Activated T-cell treated with anti-CD3 and anti-CD28 coated beads for 4 hours (primary cell): ENCODE measurements at places on chromosomes 4 and X.

GRCh38 chr4:3269991-3270611 is 21.1 kb downstream of the MSANTD1 start:
- DNase-seq: no peak

DNA sequence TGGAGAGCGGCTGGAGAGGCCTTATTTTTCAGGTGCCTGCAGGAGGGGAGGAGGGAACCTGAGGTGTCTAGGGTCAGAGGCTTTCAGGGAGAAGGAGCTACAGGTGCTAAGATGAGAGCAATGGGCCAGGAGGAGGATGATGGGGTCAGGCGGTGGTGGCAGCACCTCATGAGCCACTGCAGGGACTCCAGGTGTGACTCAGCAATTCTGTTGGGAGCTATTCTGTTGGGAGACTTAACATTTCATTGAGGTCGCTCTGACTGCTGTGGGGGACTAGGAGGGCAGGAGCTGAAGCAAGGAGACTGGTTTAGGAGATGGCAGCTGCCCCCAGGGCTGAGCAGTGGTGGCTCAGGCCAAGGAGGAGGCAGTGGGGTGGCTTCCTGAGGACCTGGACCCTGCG is 65.0 kb downstream of the CLDN34 start:
- DNase-seq: no peak

DNA sequence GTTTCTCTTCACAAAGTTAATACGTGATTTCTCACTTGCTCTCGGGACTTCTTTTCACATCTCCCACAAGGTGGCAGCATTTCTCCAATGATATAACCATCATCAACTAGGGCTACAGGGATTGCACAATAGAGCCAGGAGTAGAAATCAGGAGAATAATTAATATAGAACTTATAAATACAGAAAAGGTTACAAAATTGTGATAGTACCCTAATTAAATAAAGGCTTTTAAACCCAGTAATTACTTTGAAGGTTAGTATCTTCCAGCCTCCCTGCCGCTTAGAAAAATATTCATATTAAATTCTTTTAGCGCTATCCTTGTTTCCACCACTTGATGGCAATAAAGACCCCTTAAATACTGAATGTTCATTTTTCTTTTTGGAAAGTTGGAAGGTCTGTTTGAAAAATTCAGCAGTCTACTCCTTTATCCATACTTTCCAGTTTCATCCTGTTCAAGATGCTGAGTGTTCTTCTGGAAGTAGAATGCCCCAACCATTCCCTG is 65.8 kb downstream of the RASGEF1B start:
- peak; percentile 33 for DNase-seq

DNA sequence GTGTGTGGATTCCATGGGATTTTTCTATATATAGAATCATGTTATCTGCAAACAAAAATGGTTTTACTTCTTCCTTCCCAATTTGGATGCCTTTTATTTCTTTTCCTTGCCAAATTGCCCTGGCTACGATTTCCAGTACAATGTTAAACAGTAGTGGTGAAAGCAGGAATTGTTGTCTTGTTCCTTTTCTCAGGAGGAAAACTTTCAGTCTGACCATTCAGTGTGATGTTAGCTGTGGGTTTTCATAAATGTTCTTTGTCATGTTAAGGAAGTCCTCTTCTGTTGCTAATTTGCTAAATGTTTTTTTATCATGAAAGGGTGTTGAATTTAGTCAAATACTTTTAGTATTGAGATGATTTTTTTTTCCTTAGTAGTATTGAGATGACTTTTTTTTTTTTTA is 10.9 kb downstream of the SAP30 start:
- DNase-seq: no peak

GRCh38 chrX:63652086-63652765 is 132.8 kb downstream of the ARHGEF9 start:
- DNase-seq: no peak

- DNase-seq: no peak
Measured at GRCh38 chr4:52718123-52718522, 33.1 kb downstream of the ERVMER34-1 start.

- no peak for DNase-seq
Measured at GRCh38 chr4:8083086-8083825, 75.4 kb downstream of the ABLIM2 start.

GRCh38 chr4:7989654-7990053 is 50.0 kb upstream of the AFAP1 start:
- no peak for DNase-seq

DNA sequence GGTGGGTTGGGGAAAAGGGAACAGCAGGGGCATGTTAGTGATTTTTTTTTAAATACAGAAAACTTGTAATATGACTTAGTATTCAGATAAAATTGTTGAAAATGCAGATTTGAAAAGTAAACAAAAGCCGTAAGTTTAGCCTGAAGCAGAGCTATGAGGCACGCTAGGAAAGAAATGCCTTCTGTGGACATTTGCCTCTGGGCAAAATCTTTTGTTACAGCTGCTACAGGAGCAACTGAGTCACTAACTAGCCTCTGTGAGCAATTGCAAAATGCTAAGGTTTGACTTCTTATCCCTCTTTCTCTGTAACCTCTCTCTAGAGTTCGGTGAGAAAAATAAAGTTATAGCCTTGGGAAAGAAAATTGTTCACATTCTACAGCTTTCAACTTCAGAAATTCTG is 350.0 kb downstream of the SLC7A11 start:
- no peak for DNase-seq

DNA sequence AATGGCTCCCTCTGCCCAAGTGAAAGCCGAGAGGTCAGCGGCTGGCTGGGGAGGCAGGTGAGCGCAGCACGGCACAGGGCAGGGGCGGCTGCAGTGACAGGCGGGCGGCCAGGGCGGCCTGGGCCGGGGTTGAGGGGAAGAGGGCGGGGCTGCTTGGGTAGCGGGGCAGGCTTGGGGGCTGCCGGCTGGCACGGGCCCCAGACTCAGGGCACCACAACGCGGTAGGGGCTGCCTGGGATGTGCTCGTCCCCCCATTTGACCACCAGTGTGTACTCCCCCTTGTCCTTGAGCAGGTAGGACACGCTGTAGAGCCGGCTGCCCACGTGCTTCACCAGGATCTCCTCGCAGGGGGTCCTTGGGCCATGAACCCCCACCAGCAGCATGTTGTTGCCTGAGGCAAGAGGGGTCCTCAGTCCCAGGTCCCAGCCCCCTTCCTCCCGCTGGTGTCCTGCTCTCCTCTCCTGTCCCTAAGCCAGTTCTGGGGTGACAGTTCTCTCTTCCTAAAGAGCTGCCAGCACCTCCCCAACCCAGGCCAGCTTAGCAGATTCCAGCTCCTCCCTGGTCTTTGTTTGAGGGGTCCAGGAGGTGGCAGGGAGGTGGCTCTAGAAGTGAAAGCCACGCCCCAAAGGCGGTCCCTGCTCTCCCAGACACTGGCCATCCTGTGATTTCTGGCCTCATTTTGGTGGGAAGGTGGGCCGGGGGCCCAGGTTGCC is 25.6 kb downstream of the FLNA start:
- no peak for DNase-seq

GRCh38 chr4:143362349-143363046 is 25.8 kb downstream of the GAB1 start:
- no peak for DNase-seq

DNA sequence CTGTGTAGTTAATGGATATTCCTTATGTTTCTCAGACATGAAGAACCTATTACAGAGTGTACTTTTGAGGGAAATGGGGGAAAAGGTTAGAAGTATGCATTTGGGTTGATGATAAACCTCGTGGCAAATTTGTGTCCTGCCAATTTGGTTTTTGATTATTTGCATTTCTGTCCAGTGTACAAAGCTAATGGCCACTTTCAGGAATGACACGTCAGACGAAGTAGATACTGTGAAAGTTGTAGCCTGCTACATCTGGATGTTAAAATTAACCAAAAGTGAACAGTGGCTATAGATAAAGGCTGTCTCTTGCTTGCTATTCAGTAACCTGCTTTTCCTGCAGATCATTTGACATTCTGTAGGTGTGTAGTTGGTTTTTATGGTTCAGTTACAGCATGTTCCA is 1.0 kb downstream of the PRDX4 start:
- no peak for DNase-seq

GRCh38 chr4:67891645-67892044 is 7.8 kb upstream of the TMPRSS11D start:
- DNase-seq: no peak

DNA sequence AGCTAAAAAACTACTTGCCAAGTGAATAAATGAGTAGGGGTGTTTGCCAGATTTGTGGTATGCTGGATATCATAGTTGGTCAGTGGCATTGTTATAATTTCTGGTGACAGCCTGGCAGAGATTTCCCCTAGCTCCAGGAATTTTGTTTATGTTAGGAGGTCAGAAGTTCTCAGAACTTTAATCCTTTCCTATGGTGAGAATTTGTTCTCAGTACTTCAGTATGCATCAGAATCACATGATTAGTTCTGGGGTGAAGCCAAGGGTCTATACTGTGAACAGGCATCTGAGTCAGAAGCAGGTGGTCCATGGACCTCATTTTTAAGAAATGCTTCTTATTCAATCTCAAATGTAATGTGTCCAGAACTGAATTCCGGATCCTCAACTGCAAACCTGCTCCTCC is 10.5 kb downstream of the RASSF6 start:
- no peak for DNase-seq

- no peak for DNase-seq
Measured at GRCh38 chr4:74675673-74676279, 118.5 kb downstream of the BTC start.

GRCh38 chr4:7819446-7819845 is 120.2 kb downstream of the AFAP1 start:
- no peak for DNase-seq

GRCh38 chrX:7059859-7060258 is 87.7 kb upstream of the STS start:
- DNase-seq: no peak

DNA sequence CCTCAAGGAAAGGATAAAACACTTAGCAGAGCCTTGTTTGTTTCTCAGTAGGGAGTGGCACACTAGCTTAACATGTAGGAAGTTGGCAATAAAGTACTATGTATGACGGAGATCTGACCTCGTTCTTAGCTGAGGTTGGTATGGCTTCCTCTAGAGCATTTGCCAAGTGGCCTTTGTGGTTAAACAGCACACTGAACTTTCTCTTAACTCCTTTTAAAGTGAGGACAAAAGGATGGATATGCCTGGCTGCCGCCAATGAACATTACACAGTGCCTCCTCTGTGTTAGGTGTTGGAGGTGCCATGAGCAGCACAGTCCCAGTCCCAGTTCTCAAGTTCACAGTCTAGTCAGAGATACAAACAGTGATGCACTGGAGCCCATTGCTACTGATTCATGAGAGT is 54.4 kb downstream of the VGLL1 start:
- DNase-seq: no peak

GRCh38 chr4:165625281-165625680 is 246.5 kb downstream of the CPE start:
- no peak for DNase-seq

DNA sequence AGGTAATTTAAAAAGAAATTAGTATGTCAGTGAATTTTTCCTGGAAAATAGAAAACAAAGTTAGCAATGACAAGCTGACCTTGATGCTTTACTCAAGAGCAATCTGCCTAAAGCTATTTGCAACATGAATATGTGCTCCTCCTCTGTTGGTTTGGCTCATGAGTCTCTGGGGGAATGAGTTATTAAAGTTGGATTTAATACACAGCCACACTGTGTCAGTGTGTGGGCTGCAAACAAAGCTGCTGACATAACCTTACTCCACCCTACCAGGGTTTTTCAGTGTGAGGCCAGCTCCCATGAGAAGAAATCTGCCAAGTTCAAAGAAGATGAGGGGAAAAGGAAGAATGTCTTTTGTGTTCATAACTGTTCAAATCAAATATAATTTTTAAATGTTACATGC is 280.5 kb downstream of the TLL1 start:
- no peak for DNase-seq

DNA sequence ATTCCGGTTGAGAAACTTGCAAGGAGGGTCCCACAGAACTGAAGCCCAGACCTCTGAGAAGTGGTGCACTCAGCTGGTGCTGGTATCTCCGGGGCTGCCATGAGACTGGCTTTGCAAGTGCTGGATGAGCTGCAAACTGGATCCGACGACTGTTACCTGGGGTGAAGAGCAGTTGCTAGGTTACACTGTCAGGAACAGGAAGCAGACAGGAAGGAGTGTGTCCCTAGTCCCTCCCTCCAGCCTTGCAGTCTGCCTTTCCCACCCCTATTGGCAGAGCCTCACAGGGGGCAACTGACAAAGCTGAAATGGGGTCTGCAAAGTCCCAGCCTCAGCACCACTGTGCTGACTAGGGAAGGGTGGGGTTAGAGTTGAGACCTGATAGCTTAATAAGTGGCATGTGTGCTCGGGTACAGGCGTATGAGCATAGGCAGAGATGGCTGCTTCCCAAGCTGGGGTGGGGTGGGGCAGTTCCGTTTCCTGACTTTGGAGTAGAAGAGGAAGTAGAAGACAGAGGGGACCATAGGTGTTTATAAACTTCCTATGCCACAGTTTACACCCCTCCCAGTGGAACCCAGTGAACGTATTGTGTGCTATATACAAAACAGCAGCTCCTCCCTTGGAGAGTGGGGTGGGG is 18.0 kb downstream of the PPEF1 start:
- no peak for DNase-seq

GRCh38 chrX:102808336-102808735 is 87.8 kb downstream of the GPRASP3 start:
- DNase-seq: no peak

DNA sequence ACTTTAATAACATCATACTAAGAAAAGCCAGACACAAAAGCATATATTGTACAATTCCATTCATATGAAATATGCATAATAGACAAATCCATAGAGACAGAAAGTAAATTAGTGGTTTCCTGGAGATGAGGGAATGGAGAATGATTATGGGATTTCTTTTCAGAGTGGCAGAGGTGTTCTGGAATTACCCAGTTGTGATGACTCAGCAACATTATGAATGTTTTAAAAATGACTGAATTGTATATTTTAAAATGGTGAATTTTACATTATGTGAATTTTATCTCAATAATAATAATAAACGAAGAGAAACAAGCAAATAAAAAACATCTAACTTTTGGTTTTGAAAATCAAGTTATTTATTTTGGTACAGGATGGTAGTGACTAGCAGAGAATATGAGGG is 11.2 kb downstream of the ZXDA start:
- DNase-seq: no peak

GRCh38 chr4:89293299-89293698 is 14.3 kb downstream of the GPRIN3 start:
- no peak for DNase-seq

- no peak for DNase-seq
Measured at GRCh38 chrX:71978164-71978563, 67.5 kb downstream of the NHSL2 start.

DNA sequence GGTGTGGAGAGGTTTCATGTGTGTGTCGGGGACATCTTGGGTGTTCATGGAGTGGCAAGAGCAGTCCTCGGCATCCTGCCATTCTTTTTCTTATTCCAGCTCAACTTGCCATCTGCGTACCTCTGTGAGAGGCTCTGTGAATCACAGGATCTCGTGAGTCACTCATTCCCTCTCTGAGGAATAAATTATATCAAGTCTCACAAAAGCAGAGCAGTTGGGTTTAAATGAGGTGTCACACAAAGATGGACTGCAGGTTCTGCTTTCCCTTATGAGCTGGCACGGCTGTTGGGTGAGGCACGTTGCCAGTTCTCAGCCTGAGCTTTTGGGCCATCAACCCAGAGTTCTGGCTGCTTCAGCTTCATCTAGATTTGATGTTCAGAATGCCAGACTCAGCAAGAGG is 6.8 kb upstream of the OCIAD2 start:
- DNase-seq: no peak
